SIG-M5 (cell line): ENCODE measurements at places on chromosomes 2 and 18.

DNA sequence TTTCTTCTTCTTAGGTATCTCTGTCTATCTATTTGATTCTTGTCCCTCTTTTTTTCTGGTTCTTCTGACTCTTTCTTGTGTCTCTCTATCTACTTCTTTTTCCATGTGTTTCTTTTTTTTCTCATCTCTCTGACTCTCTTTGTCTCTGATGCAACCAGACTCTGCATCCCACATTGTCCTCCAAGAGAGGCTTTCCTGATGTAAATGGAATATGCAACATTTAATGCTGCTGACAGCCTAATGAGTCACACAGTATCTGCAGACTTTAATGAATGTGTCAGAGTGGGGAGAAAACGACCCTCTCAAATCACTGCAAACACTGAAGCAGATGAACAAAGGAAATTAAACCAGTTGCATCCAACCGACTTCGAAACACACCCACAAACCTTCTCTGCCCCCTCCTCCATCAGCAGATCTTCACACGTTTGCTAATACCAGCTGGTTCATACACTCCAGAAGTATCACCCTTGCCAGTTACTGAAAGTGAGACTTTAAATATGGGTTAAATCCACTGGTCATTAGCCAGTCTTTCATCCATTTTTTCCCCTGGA is 351.5 kb downstream of the TXNL1 start:
- DNase-seq: no peak

DNA sequence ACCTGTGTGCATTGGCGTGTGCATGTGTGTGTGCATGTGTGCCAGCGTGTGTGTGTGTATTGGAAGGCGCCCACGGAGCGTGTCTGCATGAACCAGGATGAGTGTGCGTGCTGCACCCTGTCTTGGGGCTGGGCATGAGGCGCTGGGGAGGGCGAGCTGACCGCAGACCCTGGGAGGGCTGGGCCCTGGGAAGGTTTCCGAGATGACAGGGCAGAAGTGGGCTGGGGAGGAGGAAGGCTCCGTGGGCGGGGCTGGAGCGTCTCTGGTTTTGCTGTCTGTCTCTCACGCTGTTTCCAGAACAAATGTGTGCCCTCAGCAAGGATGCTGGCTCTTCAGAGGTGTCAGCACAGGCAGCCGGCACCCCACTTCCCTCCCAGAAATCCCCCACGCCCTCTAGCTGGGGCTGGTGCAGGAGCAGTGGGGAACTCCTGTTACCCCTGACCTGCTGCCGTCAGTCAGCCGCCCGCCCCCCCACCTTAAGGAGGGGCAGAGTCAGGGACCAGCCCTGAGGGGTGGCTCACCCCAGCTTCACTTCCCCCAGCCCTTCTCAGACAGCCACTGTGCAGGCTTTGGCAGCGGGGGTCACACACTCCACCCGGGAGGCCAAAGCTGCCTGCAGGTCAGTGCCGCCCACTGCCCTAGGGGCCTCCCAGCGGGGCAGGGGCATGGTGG is at the start of gene GPR35:
Gene GPR35 (plus strand): TSS at position 531 of the 672 bp plus-strand sequence. CDS start 4,473 bp downstream, outside the sequence.
- peak; percentile 39 for DNase-seq

GRCh38 chr18:62357079-62357719 is 32.1 kb downstream of the TNFRSF11A start:
- no peak for DNase-seq

GRCh38 chr2:229279516-229279915 is 8.4 kb upstream of the PID1 start:
- no peak for DNase-seq

- DNase-seq: no peak
Observed at GRCh38 chr2:23782646-23783045, 144.3 kb downstream of the ATAD2B start.
